ENCODE measurements at places on chromosomes 1 and 21. TPM values are rescaled to one million over a fixed set of nuclear protein-coding genes. Genes with fewer than 3 reads are reported as not detected.

The FCRL2 gene
- total RNA-seq, result 0.08 TPM

DNA sequence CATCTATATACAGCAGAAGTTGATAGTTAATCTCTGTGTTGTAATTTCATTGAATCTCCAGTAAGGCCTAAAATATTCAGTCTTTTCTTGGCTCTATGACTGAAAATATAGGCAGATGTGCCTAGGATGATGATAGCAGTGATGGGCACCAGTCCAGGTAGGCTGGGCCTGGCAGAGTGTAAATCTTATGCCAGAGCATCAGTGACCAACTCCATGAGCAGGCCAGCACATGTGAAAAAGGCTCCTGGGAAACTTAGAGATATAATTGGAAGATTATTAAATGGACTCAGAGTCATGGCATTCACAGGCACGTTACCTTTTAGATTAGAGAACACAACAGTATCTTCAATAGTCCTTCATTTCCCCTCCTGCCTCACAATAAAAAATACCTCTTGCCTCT, 20.7 kb upstream of the CYYR1 start:
- DNase-seq, result no peak

The SH3BP5L gene
- 14.3 TPM for total RNA-seq

GRCh38 chr1:119652587-119652986, 4.5 kb upstream of the ZNF697 start:
- DNase-seq, result no peak

The COL8A2 gene
- 0.33 TPM for total RNA-seq

Measured in liver (tissue), 10 donors.